ENCODE measurements at places on chromosomes 12 and 14. TPM values are rescaled to one million over a fixed set of nuclear protein-coding genes. Genes with fewer than 3 reads are reported as not detected.

The TAS2R10 gene
- 0.23 TPM for total RNA-seq

The CD163 gene
- total RNA-seq: 0.64 TPM

GRCh38 chr12:131572626-131573025 lies 138.3 kb upstream of the SFSWAP start:
- no peak for DNase-seq

DNA sequence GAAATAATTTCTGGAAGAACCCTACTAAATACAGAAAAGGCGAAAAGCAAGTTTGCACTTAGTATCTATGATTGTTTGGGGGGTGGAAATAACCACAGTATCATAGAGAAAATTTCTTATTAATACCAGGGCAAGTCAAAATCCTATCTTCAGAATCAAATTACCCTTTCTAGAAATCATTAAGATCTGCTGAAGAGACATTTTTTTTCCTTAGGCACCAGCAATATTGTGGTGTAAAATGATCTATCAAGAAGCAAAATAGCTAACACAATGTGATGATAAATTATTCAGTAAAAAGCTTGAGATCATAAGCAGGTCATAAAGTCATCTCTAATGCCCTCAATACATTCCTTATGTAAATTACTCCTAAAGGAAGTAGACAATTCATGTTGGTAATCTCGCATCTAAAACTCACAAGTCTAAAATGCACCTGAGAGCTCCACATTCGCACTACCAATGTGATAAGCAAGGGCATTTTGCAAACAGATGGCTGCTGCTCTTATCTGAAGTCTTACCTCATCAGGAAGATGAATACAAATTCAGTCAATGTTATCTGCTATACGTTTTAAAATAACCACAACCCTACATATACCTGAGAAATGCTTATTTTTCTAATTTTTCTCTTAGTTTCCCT lies 14.6 kb downstream of the HEATR5A start:
- DNase-seq: no peak

GRCh38 chr12:131892711-131893604 lies 1.5 kb upstream of the ULK1 start:
- no peak for DNase-seq

DNA sequence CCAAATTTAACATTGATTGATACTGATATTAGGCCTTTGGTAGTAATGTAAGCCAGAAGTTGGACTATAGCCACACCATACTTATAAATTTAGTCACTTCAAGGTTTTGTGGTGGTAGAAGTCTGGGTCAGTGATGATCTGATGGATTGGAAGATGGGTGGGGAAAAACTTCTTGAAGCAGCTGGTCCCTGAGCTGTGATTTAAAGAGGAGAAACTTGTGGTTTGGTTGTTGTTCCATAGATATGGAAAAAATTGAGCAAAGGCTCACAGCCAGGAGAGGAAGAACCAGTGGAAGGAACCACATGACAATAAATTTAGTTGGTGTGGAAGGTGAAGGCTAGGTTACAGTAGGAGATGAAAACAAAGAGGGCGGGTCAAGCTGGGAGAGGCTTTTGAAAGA lies 26.1 kb downstream of the PTHLH start:
- no peak for DNase-seq

DNA sequence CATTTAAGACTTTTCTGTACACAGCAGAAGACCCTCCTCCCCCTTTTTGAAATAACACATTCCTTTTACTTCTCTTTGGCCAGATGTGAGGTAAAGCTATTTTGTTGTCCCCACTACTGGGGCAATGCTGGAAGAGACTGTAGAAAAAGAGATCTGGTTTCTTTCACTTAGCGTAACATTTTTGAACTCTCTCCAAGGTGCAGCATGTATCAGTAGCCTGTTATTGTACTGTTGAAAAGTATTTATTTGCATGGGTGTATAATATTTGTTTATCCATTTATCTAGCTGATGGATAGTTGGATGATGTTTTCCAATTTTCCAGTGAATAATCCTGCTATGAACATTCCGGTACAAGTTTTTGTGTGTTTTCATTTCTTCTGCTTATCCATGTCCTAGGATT lies 335.2 kb downstream of the SOX5 start:
- no peak for DNase-seq

DNA sequence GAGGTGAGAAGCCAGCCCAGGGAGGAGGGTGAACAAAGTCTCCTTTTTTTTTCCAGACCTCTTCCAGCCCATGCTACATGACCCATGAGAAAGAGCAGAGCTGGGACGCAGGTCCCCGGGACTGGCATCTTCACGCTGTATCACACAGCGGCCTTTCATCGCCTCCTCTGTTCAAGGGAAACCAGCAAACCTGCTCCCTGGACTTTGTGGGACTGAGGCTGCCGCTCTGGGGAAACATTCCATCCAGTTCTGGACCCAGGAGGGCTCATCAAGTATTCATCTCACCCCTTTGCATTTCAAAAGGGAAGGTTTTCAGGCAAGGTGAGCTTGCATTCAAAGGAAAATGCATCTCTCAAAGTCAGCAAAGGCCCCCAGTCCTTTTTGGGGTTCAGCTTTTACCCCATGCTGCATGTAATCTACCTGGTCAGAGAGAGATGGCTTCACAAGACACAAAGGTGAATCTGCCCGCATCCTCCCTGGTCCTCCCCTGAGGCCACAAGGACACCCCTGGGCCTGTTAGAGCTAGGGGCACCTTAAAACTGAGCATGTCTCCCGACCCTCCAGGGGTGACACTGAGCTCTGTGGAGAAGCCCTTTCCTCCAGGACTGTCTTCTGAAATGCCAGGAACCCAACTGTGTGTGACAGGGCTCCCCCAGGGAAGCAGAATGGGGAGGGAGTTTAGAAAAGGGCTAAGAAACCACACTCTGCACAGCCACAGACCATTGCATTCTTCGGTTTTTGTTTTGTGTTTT lies 21.2 kb upstream of the MEG3 start:
- DNase-seq: no peak

All from Panc1 (cell line).